ACHN (cell line): ENCODE measurements at places on chromosomes 3 and 15.

- DNase-seq: no peak
Observed at GRCh38 chr3:177257625-177258024, 60.3 kb upstream of the TBL1XR1 start.

GRCh38 chr15:77418391-77418965 is 1.4 kb downstream of the PEAK1 start:
- no peak for DNase-seq

- no peak for DNase-seq
Observed at GRCh38 chr3:190591080-190591479, 77.2 kb downstream of the IL1RAP start.

- peak; percentile 54 for DNase-seq
Observed at GRCh38 chr15:84598993-84599392, 1.8 kb upstream of the ZSCAN2 start.

DNA sequence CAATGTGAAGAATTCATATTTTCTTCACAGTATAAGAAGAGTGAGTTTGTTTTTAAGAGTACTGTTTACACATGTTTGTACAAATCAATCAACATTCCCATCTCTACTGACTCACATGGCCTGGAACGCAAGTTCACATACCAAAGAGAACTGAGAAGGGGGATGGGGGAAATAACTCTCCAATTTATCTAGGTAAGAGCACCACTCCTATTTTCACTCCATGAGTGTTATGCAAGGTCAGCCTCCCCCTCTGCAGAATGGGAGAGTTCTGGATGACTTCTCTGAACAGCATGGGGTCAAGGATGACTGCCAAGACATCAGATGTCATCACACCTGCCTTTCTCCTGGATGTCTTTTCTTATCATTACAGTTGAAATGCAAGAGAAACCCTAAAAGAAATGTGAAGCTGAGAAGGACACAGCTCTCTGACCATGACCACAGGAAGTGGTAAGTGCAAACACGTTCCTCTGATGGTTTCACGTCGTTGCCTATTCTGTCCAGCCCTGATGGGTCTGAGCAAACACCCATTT is 95.2 kb downstream of the SEMA6D start:
- DNase-seq: no peak

- peak; percentile 57 for DNase-seq
Observed at GRCh38 chr3:129942296-129942695, 32.2 kb upstream of the TRH start.
